ENCODE measurements at places on chromosomes 2 and 18.
A peak's percentile ranks its signal among the peaks of the same experiment; 100 is the strongest.

- no peak for DNase-seq
Observed at GRCh38 chr2:11790228-11790627, 43.8 kb downstream of the LPIN1 start.

DNA sequence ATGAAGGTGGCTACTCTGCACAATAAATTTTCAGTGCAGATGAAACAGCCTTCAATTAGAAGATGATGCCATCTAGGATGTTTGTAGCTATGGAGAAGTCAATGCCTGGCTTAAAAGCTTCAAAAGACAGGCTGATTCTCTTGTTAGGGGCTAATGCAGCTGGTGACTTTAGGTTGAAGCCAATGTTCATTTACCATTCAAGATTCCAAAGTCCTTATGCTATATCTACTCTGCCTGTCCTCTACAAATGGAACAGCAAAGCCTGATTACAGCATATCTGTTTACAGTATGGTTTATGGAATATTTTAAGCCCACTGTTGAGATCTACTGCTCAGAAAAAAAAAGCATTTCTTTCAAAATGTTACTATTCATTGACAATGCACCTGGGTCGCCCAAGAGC is 15.8 kb downstream of the TGFA start:
- no peak for DNase-seq

- no peak for DNase-seq
Observed at GRCh38 chr2:208798698-208799097, 392.1 kb downstream of the PTH2R start.

DNA sequence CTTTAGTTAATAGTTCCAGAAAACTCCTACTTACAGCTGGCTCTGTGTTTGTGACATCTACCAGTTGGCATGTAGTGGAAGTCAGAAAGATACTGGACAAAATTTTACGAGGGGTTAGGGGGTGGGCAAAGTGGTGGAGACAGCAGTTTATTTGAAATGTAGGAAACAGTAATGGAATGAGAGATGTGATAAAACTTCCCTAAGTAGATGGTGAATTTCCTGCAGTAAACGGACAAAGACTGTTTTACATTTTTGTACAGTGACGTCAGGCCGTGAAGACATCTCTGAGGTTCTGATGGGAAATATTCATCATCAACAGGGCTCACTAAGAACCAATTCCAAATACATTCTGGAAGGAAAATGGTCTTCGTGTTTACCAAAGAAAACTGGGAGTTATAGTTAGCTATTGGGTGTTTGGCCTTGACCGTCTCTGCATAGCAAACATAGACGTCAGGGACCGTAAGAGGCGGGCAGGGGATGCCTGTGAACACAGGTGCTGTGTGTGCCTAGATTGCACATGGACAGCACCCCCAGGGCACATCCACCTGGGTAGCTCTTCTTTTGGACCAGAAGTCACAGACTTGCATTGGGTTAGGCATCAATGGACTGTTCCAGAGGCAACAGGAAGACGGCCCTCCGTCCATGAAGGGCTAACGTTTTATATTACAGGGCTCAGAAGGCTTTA is 131.5 kb downstream of the ZNF516 start:
- no peak for DNase-seq

GRCh38 chr2:6917761-6918421 is 679 bp downstream of the RNF144A start:
- DNase-seq, result no peak

- peak; percentile 92 for DNase-seq
Observed at GRCh38 chr2:71742953-71743601, 289.7 kb downstream of the DYSF start.

DNA sequence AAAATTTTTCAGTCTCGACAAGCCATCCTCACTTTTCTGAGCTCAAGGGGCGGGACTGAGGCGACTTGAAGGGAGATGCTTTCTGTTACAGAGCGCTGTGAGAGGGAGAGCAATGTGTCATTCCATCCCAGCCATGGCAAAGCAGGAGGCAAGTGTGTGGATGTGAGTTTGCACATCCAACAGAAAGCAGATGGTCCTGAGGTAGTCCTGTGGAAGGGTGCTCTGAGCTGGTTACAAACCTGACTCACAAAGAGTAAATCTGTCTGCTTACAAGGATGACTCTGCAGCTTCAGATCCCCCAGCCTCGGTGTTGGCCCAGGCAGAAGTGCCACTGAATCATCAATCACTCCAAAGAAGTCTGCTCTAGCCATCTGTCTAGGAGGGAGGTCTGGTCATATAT is 482.0 kb upstream of the DCC start:
- no peak for DNase-seq
